ENCODE measurements at places on chromosomes 5 and 9.
A peak's percentile ranks its signal among the peaks of the same experiment; 100 is the strongest.

GRCh38 chr9:101418518-101419430 is 16.8 kb downstream of the ALDOB start:
- DNase-seq: no peak

DNA sequence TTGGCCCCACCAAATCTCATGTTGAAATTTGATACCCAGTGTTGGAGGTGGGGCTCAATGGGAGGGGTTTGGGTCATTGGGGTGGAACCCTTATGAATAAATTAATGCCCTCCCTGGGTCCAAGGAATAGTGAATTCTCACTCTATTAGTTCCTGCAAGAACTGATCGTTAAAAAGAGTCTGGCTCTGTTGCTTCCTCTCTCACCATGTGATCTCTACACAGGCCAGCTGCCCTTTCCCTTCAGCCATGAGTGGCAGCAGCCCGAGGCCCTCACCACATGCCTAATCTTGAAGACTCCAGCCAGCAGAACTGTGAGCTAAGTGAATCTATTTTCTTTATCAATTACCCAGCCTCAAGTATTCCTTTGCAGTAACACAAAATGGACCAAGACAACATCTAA is 106.0 kb downstream of the CAAP1 start:
- DNase-seq: no peak

DNA sequence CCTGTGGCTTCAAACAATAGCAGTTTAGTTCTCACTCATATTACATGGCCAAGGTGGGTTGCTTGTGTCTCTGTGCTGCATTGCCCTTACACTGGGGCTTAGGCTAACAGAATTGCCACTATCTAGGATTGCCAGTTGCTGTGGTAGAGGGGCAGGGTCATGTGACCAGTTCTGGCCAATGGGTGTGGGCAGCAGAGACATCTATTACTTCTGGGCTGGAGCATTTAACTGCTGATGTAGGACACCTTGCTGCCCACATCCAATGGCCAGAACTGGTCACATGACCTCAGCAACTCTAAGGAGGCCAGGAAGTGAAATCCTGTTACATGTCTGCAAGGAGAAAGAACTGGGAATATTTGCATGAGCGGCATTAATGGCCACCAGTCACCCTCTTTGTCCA is 199.3 kb downstream of the C9orf152 start:
- peak; percentile 37 for DNase-seq

GRCh38 chr5:68631884-68632283 is 416.3 kb downstream of the PIK3R1 start:
- DNase-seq: no peak

DNA sequence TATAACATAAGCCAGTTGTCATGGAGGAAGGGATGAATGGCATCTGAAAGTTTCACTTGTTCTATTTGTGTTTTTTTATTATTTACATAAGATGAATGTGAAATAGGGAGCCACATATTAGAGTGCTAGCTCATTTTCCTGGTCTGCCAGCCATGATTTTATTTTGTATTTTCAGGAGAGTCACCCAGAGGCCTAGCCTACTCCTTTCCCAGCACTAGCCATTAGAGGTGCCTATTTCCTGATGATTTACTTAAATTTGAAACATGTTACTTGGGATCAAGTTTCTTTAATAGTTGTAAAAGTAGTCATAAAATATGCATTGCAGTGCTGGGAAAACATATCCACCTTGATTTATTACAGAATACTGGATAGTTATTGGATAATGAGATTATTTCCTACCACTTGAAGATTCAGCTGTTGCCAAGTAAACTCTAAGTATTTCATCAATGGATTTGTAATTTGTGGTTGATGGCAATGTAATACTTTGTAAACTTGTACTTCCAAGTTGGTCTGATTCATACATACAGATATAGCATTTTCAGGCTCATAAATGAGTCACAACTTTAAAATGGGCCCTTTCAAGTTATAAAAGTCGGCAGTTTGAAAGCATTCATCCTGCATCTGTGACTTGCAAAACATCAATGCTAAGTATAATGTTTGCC is 50.8 kb downstream of the KCNN2 start:
- no peak for DNase-seq

GRCh38 chr9:75814667-75815066 is 75.8 kb upstream of the PCSK5 start:
- no peak for DNase-seq

DNA sequence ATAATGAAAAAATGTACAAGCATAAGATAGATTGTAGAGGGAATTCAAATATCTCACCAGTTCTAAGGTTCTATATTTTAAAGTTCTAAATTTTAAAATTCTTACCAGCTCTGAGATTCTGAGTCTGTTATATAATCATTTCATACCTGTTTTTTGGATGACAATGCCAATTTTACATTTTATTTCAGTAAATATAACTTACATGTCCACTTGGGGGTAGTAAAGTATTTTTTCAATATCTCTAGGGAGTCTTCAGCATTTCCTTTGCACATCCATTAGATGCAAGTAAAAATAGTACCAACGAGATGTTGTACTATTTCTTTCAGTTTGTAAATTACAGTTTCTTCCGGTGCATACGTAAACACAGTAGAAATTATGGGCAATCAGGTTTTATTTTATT is 25.7 kb downstream of the NMUR2 start:
- DNase-seq: no peak

DNA sequence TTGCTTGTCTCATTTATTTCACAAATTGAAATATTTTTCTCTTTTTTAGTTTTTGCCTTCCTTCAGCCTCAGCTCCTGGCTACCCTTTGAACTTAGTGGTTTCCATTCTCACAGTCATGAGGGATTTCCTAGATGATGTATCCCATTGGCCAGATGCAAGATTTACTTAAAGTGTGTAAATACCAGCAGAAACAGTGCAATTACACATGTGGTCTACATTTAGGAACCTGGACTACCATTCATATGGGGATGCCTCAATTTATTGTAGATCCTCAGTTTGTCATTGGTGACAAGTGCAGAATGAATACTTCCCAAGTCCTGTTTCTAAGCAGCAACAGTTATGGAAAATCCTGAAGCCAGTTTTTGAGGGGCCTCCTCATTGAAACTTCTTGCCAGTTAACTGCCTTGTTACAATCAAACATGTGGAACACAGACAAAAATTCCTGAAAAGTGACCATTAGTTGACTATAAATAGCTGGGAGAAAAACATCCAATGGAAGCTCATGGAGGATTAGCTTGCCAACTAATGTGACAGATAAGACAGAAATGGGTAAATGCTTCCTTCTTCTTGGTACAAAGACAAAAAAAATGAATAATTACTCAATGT is 113.6 kb upstream of the FER start:
- DNase-seq: no peak

DNA sequence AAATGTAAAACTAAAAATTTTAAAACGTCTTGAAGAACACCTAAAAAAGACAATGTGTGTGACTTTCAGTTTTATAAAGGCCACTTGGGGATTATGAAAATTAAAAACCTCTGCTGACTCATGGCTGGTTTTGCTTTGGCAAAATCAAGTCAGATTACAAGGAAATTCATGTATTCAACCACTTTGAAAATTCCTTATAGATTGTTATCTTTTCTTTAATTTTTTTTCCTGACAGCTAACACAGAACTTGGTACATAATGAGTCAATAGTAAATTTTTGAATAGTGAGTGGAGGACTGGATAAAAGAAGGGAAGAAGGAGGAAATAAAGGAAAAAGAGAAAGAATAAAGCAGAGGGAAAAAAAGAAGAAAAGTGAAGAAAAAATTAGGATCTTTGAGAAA is 1774.7 kb upstream of the ACO1 start:
- DNase-seq: no peak

GRCh38 chr5:105158526-105158925 is 1595.9 kb upstream of the NUDT12 start:
- no peak for DNase-seq

GRCh38 chr5:60538955-60539866 is 160.8 kb downstream of the DEPDC1B start:
- peak; percentile 48 for DNase-seq

GRCh38 chr5:72244862-72245371 is 75.1 kb downstream of the MRPS27 start:
- DNase-seq: peak; percentile 3

DNA sequence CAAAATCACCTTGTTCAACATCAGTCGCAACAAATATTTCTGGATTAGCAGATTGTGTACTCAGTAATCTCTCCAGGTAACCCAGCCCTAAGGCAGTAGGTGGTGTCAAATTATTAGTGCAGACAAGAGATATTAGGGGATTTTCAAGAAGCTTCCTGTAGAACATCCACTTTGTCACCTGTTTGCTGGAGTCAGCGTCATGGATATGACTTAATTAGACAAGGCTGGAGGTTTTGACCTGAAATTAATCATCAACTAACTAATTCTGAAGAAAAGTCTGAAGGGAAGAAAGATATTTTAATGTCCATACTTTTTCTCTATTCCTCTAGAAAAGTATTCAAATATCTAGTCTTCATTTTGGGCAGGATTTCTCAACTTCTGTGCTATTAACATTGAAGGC is 91.4 kb upstream of the CCDC112 start:
- DNase-seq: no peak

GRCh38 chr9:81461196-81461595 is 228.2 kb downstream of the TLE1 start:
- no peak for DNase-seq

DNA sequence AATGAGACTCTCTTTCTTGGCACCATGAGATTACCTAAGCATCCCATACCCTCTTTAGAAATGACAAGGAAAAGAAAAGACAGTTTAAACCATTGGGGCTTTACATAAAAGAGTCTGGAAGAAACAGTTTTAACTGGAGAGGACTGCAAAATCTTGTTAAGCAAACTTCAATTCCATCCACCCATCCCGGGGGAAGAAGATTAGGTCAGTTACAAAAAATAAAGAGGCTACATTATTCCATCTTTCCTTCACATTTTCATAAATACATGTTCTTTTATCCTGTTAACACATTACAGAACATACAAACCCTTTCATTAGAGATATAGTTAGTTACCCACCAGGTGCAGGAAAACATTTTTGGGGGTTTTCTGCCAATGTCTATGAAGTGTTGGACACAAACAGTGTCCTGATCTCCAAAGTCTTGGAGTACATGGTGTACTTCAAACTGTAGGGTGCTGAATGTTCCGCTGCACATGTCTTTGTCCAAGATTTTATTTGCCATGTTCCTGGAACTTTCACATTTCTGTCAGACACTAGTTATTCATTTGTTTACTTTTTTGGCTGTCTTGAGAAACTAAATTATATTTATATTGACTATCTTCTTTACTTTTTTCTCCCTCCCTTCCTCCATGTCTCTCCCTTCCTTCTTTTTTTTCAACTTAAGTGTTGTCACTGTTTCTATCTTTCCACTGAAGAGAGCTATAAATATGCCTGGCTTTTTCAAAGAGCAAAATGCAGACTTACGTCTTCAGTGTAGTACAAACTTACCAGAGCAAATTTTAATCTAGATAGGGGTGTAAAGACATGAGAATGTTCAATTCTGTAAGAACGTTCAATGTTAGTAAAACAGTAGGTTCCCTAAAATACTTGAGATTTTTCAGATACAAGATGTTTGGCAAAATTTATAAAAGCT is 410.9 kb upstream of the PRR16 start:
- DNase-seq: no peak

- no peak for DNase-seq
Measured at GRCh38 chr9:81984928-81985327, 3.6 kb upstream of the SPATA31D1 start.

DNA sequence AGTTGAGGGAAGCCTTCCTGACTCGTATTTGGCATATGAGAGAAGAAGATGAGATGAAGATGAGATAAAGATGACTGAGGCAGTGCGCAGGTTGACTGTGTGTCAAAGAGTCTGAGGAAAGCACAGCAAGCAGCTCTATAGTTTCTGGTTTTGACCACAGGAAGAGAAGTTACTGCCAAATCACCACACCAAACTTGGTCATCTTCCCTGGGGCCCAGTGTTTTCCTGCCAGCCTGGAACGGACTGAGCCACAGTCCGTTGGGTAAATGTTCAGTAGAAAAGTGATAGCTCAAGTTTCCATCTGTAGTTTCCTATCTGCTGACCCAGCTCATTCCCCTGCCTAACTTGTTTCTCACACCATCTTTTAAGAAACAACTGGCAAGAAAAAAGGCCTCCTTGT is 80.7 kb upstream of the ADAMTS19 start:
- DNase-seq: no peak

- no peak for DNase-seq
Measured at GRCh38 chr9:35522700-35523099, 32.8 kb downstream of the RUSC2 start.

- no peak for DNase-seq
Measured at GRCh38 chr9:99029083-99029645, 75.7 kb upstream of the TGFBR1 start.

GRCh38 chr9:100669968-100670367 is 92.1 kb downstream of the CAVIN4 start:
- DNase-seq: no peak

- DNase-seq: no peak
Measured at GRCh38 chr5:172594867-172595466, 46.1 kb upstream of the NEURL1B start.

GRCh38 chr9:34630402-34631154 is 1.7 kb upstream of the ARID3C start:
- no peak for DNase-seq

DNA sequence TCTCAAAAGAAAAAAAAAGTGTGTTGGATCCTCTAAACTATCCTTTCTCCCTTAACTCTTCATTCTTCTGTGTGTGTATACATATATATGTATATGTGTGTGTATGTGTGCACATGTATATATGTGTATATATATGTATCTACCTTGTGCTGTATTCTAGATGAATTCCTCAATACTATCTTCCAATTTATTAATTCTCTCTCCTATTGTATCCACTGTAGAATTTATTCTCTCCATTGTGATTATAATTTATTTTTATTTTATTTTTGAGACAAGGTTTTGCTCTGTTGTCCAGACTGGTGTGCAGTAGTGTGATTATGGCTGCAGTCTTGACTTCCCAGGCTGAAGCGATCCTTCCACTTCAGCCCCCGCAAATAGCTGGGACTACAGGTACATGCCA is 147.1 kb upstream of the ZNF618 start:
- DNase-seq: no peak

- DNase-seq: no peak
Measured at GRCh38 chr9:115038178-115038577, 79.8 kb downstream of the TNC start.

DNA sequence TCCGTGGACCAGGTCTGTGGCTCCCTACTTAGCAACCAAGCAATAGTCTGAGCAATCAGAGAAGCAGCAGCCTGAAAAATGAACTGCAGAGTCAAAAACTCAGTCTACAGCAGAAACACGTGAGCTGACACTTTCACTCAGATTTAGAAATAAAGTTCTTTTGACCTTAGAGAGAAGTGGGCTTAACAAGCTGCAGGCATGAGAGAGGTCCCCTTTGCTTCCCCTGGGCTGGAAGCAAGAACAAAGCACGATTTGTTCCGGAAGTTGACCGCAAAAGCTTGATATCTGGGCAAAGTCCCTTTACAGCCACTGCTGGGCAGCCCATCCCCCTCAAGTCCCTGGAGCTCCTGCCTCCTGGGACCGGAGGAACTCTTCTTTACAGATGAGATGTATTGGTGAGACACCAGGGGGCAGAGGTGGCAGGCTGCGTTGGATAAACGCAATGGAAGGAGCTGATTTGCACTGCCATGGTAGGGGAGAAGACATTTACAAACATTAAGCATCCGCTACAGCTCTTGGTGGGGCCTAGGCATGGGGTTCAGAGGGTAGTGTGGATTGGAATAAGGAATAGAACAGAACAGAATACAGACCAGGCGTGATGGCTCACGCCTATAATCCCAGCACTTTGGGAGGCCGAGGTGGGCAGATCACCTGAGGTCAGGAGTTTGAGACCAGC is 5.8 kb upstream of the SOWAHA start:
- no peak for DNase-seq

All from germinal center (tissue), 1 donor.